A549 treated with Mapracorat at 1 μM for 4 hours (cell line): ENCODE measurements at places on chromosomes 7 and 10. TPM values are rescaled to one million over a fixed set of nuclear protein-coding genes. Genes with fewer than 3 reads are reported as not detected.

The ELOVL3 gene
- total RNA-seq = 0.22 to 0.53 TPM (median 0.26 TPM) in 5 replicates

The CELF2 gene
- 0.05 to 0.06 TPM (median 0.05 TPM) in 3 of 5 replicates, not detected in the others for total RNA-seq

The BMS1 gene
- 21.1 to 26.4 TPM (median 22.0 TPM) in 5 replicates for total RNA-seq

The FRAT1 gene
- total RNA-seq = 1.2 to 2.8 TPM (median 1.6 TPM) in 5 replicates

The MXI1 gene
- 5.1 to 7.3 TPM (median 6.0 TPM) in 5 replicates for total RNA-seq

The ZPBP gene
- total RNA-seq = not detected in 5 replicates

The DNAJC12 gene
- 51.9 to 68.0 TPM (median 54.4 TPM) in 5 replicates for total RNA-seq

The VPS41 gene
- total RNA-seq = 17.9 to 28.0 TPM (median 25.6 TPM) in 5 replicates

The MSS51 gene
- total RNA-seq = 0.36 to 0.80 TPM (median 0.38 TPM) in 5 replicates

The ZNF511 gene
- total RNA-seq = 62.5 to 73.0 TPM (median 70.9 TPM) in 5 replicates

The IFIT1B gene
- not detected in 5 replicates for total RNA-seq

The PON3 gene
- 30.2 to 41.2 TPM (median 36.7 TPM) in 5 replicates for total RNA-seq
